ENCODE measurements at places on chromosomes 16 and 17. TPM values are rescaled to one million over a fixed set of nuclear protein-coding genes. Genes with fewer than 3 reads are reported as not detected.

WDR45B gene
- total RNA-seq: 40.9 TPM

FKBP10 gene
- total RNA-seq: 276 TPM

ENDOV gene
- 25.6 TPM for total RNA-seq

PAQR4 gene
- 0.79 TPM for total RNA-seq

SYCE1L gene
- total RNA-seq: 0.32 TPM

SLC6A2 gene
- not detected for total RNA-seq

RPRML gene
- total RNA-seq: not detected

SPATA32 gene
- not detected for total RNA-seq

SLC16A13 gene
- total RNA-seq: 0.47 TPM

IGSF6 gene
- total RNA-seq: not detected

OR4D1 gene
- total RNA-seq: not detected

OR1A1 gene
- total RNA-seq: not detected

P2RX5 gene
- total RNA-seq: 0.43 TPM

GINS2 gene
- total RNA-seq: 0.77 TPM

CCL1 gene
- not detected for total RNA-seq

STX8 gene
- total RNA-seq: 108 TPM

TBC1D3C gene
- total RNA-seq: not detected

SDR42E1 gene
- 0.16 TPM for total RNA-seq

ACSM2A gene
- not detected for total RNA-seq

MARVELD3 gene
- total RNA-seq: not detected

TUBB3 gene
- 719 TPM for total RNA-seq

HBA2 gene
- total RNA-seq: not detected

CA7 gene
- not detected for total RNA-seq
